Posterior cingulate gyrus (tissue), 11 donors: ENCODE measurements at places on chromosomes 3 and 15.

- no peak for DNase-seq
Measured at GRCh38 chr3:32782407-32782806, 35.4 kb upstream of the TRIM71 start.

DNA sequence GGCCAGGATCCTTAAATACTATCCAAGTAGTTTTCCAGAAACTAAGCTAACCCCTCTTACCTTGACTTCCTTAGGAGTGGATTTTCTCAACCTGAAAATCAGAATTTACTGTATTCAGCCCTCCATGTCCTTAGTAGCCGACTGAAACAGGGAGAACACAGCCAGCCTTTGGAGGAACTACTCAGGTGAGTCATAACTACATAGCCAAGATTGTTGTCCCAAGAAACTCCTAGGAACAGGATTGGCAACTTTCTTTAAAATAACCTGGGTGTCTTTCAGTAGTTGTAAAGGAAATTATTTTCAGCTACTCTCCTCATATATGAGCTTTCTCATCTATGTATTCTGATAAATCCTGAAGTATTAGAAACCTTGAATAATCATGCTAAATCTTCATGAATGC lies 22.3 kb downstream of the FANCD2OS start:
- no peak for DNase-seq

DNA sequence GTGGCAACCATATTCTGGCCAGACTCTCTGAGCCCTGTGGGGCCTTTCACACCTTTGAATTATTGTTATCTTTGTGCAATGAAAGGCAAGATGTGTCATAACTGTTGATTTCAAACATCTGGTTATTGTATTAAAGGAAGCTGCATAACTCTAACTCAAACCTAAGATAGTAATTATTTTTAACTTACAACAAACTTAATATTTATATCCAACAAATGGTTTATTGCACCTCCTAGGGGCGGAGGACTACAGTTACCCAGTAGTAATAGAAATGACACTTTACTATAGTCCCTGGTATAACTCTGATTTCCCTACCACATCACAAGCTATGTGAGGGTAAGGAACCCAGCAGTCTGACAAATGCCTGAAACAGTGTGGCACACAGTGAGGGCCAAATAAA lies 363.9 kb upstream of the SUCLG2 start:
- DNase-seq = no peak

GRCh38 chr3:23000371-23000770 lies 202.8 kb upstream of the UBE2E2 start:
- no peak for DNase-seq

DNA sequence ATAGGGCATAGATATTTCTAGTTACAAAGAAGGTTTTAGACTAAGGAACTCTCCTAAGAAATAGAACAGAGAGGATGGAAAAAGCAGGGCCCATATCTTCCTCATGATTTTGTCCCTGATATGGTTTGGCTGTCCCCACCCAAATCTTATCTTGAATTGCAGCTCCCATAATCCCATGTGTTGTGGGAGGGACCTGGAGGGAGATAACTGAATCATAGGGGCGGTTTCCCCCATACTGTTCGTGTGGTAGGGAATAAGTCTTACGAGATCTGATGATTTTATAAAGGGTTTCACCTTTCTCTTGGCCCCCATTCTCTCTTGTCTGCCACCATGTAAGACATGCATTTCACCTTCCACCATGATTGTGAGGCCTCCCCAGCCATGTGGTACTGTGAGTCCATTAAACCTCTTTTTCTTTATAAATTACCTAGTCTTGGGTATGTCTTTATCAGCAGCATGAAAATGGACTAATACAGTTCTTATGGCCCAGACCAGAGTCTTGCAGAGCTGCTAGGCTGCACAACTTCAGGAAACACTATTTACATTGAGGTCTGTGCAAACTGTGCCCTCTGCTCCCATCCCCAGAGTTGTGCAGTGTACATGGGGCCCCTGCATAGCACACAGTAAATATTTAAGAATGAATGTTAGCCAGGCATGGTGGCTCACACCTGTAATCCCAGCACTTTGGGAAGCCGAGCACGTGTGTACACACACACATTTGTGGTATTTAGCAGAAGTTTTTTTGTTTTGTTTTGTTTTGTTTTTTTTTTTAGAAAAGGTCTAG lies 20.3 kb upstream of the CA12 start:
- no peak for DNase-seq

DNA sequence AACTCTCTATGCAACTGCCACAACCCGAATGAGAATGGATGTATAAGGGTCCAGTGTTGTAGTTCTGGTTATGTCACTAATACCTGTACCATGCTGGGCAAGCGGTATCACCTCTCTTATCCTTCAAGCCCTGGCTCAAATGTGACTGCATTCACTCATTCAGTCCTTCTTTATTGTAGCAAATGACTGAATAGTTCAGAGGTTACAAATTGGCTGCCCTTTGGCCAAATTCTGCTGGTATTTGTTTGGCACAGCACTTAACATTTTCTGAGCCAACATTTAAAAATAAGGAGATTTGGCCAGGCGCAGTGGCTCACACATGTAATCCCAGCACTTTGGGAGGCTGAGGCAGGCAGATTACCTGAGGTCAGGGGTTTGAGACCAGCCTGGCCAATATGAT lies 47.5 kb downstream of the DLEC1 start:
- DNase-seq = no peak

- no peak for DNase-seq
Measured at GRCh38 chr15:64742385-64742784, 33.0 kb downstream of the RBPMS2 start.

DNA sequence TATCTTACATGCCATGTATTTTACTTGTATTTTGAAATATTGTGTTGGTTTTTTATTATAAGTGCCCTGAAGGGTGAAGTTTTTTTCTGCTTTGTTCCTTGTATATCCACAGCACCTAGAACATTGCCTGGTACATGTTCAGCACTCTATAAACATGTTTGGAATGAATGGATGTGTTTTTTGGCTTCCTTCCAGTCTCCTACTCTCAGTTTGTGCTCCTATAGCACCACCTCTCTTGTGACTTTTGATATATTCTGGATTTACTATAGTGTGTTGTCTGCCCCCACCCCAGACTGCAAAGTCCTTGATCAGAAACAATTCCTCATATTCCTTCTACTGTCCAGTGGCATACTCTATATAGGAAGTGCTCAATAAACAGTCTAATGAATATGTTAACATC lies 60.6 kb downstream of the PLCL2 start:
- no peak for DNase-seq

DNA sequence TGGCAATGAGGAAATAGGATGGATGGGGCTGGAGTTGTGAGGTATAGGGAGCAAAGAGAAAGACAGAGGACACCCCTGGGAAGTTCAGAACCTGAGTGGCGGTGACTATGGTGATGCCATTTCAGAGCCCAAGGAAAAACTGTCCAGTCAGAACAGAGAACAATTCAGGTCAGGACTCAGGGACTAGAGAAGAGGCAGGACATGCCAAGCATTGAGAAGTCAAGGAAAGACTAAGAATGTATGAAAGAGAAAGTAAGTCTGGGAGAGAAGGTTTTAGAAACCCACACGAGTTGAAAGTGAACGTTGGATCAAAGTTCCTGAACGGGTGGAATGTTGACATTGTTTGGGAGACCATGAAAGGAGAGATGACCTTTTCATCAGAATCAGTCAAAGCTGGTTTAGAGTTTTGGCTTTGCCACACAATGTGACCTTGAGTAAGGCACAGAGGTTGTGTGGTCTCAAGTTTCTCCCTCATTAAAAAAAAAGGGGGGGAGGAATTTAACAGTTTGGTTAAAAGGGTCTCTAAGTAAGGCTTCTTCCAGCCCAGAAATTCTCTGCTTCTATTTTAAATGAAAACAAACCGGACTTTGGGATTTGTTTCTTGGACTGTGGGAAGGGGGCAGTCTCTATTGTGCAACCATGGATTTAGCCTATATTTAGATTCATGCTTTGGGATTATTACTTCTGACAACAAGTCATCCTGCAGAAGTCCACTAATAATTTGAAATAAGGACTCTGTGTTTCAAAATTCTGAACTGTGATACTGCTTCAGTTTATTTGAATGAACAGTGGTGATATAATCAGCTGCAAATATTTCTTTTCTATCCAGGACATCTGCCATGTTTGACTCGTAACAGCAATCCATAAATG lies 315.9 kb upstream of the TBL1XR1 start:
- DNase-seq = no peak

DNA sequence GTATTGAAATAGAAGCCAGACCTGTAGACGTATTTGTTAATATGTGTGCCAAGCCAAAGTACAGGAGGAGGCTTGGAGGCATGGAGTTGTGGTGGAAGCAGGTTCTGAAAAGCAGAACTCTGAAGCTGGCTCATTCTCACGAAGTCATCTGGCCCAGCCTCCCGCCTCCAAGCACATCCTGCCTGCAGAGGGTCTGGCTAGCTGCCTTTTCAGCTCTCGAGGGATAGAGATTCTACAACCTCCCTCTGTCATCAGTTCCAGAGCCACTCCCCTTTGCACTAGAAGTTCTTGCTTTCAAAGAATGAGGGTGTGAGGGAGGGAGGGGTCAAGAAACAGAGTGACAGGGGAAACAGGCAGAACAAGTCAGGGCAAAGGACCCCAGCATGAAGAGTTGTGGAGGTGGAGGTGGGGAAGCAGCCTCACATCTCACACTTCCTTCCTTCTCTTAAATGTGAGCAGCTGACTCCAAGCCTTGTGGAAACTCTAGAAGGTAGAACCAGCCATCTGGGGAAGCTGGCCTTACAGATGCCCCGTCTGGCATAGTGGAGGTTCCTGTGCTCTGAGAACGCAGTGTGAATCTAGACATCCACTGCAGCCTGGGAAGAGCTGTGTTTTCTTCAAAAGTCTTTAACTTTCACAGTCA lies 95.3 kb downstream of the SLC49A4 start:
- peak; percentile 59 for DNase-seq

GRCh38 chr3:126672340-126672739 lies 17.4 kb upstream of the TXNRD3 start:
- no peak for DNase-seq

DNA sequence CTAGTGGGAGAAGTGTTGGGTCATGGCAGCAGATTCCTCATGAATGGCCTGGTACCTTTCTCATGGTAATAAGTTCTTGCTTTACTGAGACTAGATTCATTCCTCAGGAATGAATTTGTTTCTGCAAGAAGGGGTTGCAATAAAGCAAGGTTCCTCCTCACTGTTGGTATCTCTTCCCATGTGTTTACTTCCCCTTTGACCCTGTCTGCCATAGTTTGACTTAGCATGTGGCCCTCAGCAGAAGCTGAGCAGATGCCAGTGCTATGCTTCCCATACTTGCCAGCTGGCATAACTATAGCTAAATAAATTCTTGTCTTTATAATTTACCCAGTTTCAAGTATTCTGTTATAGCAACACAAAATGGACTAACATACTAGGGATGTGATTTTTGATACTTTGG lies 163.6 kb upstream of the COL8A1 start:
- no peak for DNase-seq

GRCh38 chr3:142944342-142944741 lies 19.1 kb downstream of the PAQR9 start:
- DNase-seq = no peak

- no peak for DNase-seq
Measured at GRCh38 chr3:115388166-115388565, 235.1 kb upstream of the GAP43 start.

DNA sequence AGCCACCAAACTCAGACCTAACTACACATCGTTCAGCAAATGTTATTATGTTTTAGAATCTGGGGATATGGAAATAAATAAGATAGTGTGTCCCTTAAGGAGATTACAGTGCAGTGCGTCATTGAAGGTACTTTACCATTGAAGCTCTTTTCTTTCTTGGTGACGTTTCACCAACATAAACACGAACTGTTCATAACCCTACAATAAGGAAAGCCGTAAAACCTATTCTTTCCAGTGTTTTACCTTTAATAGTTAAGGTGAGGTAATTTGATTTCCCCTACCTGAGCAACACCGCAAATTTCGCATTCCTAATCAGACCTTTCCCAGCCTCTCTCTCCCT lies 826 bp downstream of the CCDC66 start:
- no peak for DNase-seq
